NCI-H748 treated with DMSO at 0.1 percent for 48 hours (cell line): ENCODE measurements at places on chromosomes 1 and 21.

DNA sequence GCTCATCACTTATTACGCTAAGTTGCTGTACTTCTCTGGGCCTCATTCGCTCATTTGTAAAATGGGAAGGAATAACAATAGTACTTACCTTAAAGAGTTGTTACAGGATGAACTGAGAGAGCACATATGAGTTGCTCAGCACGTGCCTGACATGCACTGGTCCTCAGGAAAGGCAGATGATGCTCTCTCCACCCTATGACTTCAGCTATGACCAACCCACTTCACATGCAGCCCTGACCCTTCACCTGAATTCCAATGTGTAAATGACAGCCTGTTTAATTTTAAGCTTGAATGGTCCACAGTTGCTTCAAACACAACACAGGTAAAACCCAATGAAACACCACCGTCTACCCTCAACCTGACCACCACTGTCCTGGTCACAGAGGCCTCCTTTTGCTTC lies 32.9 kb downstream of the GADD45A start:
- no peak for DNase-seq

GRCh38 chr1:20079661-20080305 lies 9.8 kb downstream of the PLA2G5 start:
- DNase-seq = no peak

DNA sequence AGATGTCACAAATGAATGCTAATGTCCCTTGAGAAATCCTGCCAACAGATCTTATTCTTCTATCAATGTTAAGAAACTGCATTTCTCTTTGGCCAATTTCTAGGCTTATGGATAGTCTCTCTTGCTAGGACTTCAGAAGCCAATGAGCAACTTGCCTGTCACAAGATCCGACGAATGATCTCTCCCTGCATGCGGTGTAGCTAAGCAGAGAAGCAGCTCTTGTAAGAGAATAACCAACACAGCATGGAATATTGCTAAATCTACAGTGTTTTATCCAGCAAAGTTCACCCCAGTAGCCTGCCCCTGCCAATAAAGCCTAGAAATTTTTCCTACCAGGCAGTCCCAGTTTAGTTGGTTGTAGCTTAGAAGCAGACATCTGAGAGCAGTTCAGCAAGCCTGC lies 2.1 kb upstream of the SLC44A5 start:
- DNase-seq = no peak

GRCh38 chr1:77370583-77371306 lies 88.9 kb downstream of the AK5 start:
- no peak for DNase-seq

DNA sequence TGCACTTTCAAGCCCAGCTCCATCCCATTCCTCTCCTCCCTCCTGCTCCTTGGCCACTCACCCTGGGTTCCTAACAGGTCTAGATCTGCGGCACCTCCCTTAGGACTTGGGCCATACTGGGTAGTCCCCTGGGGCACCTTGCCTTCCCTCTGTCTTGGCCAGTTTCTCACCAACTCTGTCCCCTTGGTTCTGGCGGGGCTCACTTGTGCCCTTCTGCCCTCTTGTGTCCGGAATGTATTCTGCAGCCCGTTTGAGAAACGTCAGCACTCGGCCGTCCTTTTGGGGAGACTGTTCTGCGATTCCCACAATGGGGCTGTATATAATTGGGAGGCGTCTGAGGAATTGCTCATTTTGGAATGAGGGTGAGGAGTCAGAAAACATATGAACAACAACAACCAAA lies 162.4 kb downstream of the ZSCAN20 start:
- no peak for DNase-seq

GRCh38 chr1:1627829-1628753 lies 3.9 kb upstream of the MMP23B start:
- no peak for DNase-seq
